ENCODE measurements at places on chromosomes 2 and 18.

DNA sequence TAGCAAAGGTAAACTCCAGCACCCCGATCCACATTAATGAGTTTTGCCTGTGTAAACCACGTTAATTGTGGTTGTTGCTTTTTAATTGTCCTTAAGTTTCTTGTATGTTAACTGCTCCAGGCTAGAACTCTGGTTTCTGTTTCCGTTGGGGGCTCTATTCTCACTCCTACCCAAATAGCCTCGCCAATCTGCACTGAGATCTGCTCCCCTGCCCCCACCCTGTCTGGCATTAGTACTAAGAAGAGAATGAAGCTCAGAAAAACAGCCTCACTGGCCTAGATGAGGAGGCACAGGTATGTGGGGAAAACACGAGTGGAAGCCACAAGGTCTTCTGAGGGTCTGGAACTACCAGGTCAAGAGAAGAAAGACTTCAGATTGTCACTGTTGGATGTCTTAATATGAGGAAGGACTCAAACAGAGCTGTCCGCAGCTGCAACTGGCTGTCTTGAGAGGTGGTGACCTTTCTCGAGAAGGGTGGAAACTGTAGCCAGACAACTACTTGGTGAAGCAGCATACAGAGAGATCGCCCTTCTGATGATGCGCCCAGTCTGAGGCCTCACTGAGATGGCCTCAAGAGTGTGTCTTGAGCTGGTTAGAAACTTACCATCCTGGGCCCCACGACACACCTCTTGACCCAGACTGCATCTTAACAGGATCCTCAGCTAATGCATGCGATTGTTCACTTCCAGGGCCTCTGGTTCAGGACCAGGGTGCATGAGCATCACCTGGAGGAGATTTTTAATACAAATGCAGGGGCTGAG, 73.1 kb downstream of the TGOLN2 start:
- no peak for DNase-seq

GRCh38 chr2:222844323-222844722, 16.5 kb upstream of the ACSL3 start:
- DNase-seq: no peak

- DNase-seq: no peak
Observed at GRCh38 chr2:126864861-126865260, 33.8 kb upstream of the TEX51 start.

DNA sequence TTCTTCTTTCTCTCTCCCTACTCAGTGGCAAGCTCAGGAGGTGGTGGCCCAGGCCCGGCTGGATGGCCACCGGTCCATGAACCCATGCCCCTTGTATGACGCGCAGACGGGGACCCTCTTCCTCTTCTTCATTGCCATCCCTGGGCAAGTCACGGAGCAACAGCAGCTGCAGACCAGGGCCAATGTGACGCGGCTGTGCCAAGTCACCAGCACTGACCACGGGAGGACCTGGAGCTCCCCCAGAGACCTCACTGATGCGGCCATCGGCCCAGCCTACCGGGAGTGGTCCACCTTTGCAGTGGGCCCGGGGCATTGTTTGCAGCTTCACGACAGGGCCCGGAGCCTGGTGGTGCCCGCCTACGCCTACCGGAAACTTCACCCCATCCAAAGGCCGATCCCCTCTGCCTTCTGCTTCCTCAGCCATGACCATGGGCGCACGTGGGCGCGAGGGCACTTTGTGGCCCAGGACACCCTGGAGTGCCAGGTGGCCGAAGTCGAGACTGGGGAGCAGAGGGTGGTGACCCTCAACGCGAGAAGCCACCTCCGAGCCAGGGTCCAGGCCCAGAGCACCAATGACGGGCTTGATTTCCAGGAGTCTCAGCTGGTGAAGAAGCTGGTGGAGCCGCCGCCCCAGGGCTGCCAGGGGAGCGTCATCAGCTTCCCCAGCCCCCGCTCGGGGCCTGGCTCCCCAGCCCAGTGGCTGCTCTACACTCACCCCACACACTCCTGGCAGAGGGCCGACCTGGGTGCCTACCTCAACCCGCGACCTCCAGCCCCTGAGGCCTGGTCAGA, 1.8 kb downstream of the NEU2 start:
- DNase-seq: no peak

- no peak for DNase-seq
Observed at GRCh38 chr2:107621186-107622165, 205.2 kb upstream of the RGPD4 start.

DNA sequence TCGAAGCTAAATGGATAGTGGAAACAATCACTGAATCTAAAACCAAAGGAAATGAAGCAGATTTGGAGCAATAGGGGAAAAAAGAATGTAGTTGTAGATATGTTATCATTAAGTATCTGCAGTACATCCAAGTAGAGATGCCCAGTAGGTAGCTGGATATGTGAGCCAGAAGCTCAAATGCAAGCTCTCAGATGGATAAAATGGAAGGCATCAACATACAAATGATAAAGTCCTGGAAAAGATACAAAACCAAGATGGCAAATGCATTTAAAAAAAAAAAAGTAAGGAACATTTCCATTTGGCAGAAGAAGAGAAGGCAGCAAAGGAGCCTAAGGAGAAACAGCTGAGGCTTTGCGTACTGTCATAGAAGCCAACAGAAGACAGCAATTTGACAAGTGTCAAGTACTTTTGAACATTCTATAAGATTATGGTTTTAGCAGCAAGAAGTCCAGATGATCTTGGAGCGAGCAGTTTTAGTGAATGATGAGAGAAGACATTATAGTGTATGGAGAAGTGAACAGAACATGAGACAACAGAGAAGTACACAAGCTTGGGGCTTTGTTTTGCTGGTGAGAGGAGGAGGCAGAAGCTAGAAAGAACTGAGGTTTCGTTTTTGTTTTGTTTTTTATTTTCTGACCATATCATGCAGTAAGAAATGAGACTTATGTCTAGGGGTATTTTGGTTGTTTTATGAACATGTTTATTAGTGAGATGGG, 18.3 kb downstream of the ROCK2 start:
- DNase-seq: no peak

DNA sequence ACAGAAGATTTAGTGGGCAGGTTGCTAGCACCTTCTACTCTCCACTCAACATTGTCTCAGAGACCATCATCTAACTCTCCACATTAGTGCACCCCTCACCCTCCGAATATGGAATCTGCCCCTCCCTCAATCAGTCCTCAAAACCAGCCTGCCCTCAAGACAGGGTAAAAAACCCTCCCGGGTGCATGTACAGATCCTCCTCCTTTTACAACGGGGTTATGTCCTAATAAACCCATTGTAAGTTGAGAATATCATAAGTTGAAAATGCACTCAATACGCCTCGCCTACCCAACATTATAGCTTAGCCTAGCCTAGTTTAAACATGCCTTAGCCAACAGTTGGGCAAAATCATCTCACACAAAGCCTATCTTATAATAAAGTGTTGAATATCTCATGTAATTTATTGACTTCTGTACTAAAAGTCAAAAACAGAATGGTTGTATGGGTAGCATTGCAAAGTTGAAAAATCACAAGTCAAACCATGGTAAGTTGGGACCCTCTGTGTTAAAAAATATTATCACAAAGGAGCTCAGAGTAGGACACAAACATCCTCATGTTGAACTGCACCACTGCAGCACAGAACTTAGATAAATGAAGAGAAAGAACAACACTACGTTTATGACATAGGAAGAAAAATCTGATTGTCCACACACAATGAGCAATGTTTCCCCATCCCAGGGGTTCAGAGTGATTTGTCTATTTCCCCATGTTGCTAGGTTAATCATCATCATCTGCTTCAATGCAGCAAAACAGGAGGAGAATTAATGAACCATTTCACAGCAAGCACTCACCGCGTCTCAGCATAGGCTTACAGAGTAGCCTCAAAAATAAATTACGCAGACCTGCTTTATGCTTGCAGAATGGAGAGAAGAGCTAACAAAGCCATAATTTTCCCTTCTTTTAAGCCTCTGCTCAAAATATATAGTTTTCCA, 184.1 kb upstream of the ARL4C start:
- no peak for DNase-seq

Data from T-helper 2 cell treated with Interferon-gamma antibody and Interleukin-4, amounts not matched to agents 5 μg/mL and 100 μg/mL, for 36 hours (primary cell).